Renal cortex interstitium (tissue), 15 donors: ENCODE measurements at places on chromosomes 12 and 14. TPM values are rescaled to one million over a fixed set of nuclear protein-coding genes. Genes with fewer than 3 reads are reported as not detected.

Gene GPR84
- 0.45 TPM for polyA plus RNA-seq

DNA sequence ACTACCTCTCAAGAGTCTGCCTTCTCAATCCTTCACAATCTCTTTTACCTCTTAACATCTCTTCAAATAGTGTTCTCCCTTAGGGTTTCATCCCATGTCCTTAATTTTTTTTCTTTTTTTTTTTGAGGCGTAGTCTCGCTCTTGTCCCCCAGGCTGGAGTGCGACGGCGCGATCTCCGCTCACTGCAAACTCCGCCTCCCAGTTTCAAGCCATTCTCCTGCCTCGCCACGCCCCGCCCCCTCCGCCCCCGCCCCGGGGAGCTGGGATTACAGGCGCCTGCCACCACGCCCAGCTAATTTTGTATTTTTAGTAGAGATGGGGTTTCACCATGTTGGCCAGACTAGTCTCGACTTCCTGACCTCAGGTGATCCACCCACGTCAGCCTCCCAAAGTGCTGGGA is 7.0 kb upstream of the BCAT1 start:
- DNase-seq: no peak

DNA sequence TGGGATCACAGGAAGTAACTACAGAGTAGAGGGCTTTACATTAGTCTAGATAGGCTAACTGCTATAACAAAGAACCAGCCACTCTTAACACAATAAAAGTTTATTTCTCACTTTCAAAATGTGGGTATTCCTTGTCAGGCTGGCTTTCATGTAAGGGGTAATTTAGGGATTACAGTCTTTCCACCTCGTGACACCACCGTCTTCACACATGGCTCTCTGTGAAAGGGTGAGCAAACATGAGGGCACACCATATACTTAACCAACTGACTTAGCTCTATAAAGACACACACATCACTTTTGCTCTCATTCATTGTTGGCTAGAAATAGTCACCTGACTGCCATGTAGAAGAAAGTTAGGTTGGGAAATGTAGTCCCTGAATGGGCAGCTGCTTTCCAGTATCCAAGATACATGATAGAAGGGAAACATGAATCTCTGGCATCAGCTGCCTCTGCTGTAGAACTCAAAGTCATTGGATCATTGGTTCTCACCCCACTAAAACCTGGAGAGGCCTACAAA is 66.1 kb upstream of the CRY1 start:
- no peak for DNase-seq

GRCh38 chr12:2535583-2536204 is 259.1 kb upstream of the FKBP4 start:
- DNase-seq: no peak
